ENCODE measurements at places on chromosomes 3 and 15.

- DNase-seq, result no peak
Observed at GRCh38 chr3:177833332-177833731, 636.0 kb upstream of the TBL1XR1 start.

- no peak for DNase-seq
Observed at GRCh38 chr15:90599644-90600043, 69.9 kb downstream of the CRTC3 start.

GRCh38 chr3:174347474-174348138 lies 511.5 kb upstream of the NAALADL2 start:
- DNase-seq, result no peak

DNA sequence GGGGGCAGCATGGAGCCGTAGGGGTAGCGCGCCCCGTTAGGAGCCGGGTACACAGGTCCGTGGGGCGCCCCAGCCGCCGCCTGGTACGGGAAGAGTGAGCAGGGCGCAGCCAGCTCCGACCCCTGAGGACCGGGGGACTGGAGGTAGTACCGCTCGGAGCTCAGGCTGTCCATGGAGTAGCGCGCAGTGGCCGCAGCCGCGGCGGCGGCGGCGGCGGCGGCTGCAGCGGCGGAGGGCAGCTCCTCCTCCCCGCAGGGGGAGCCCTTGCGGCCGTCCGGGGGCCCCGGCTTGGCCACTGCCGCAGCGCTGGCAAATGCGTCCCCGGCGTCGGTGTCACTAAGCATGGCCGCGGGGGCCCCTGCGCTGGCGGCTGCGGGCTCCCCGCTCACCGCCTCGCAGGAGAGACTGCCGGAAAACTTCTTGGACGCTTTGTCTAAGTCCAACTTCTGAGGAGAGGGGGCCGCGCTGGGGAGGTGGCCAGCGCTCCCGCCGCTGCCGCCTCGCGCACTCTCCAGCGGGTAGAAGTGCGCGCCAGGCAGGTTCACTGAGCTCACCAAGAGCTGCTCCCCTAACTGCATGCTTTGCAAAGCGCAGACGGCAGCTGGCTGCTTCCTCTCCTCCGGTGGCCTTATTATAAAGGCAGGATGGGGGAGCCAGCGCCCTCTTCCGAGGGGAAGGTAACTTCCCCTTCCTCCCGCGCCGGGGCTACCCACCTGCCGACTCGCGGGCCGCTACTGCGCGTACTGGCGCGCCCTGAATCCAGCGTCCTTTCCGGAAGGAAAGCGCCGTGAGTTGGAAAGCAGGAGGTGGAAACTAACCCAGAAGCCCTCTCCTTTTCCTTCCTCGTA lies at the start of gene EOMES:
Gene EOMES, minus strand, starts transcription at position 607 of the 848 bp plus-strand sequence. Its CDS starts 29 bp downstream, at position 578.
- DNase-seq, result no peak

DNA sequence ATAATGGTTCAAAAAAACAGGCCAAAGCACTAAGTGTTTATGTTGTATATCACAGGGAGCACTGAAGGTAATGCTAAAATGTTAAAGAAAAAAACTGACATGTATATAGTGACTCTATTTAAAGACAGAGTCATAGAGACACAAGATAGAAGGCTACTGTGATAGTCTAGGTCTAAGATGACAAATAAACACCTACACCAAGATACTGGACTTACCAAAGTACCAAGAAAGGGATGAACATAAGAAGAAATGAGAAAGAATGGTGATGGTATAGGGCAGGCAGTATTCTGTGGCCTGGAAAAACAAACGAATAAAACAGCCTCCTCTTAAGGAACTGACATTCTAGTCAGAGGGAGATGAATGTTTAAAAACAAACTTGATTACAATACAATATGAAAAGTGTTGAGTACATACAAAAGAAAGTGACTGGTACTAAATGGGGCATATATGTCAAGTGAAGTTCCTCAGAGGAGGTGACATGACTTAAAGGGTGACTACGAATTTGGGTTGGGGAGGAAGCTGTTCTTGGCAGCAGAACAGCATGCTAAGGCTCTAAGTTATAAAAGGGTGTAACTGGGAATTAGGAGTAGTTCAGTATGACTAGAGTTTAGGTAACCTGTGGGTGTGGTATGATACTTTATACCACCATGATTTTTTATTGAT lies 5.9 kb downstream of the ABHD10 start:
- DNase-seq, result no peak

Measured in brain microvascular endothelial cell (primary cell).